ENCODE measurements at places on chromosomes 12 and 14.

DNA sequence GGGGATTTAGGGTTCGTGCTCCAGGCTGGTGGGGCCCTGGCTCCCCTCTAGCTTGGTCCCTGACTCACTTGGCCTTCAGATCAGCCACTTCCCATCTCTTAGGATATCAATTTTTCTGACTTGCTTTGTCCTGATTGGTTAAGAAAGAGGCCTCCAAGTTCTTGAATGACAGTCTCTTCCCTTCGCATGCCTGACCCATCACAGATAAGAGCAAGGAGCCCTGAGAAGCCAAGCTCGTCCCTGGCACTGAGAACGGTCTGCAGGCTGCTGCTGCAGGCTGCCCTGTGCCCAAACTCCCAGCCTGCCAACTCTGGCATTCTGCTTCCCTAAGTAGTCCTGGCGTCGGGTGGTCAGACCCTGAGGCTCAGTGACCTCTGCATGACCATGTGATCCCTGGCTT, 794 bp upstream of the LRTM2 start:
- DNase-seq, result no peak

GRCh38 chr14:74015176-74015575, 3.9 kb downstream of the ENTPD5 start:
- no peak for DNase-seq

DNA sequence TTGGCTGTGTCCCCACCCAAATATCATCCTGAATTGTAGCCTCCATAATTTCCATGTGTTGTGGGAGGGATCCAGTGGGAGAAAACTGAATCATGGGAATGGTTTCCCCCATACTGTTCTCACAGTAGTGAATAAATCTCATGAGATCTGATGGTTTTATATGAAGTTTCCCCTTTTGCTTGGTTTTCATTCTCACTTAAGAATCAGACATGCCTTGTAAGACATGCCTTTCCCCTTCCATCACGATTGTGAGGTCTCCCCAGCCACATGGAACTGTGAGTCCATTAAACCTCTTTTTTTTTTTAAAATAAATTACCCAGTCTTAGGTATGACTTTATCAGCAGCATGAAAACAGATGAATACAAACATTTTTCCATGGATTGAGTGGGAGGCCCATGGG, 652.9 kb downstream of the ETNK1 start:
- DNase-seq, result no peak

DNA sequence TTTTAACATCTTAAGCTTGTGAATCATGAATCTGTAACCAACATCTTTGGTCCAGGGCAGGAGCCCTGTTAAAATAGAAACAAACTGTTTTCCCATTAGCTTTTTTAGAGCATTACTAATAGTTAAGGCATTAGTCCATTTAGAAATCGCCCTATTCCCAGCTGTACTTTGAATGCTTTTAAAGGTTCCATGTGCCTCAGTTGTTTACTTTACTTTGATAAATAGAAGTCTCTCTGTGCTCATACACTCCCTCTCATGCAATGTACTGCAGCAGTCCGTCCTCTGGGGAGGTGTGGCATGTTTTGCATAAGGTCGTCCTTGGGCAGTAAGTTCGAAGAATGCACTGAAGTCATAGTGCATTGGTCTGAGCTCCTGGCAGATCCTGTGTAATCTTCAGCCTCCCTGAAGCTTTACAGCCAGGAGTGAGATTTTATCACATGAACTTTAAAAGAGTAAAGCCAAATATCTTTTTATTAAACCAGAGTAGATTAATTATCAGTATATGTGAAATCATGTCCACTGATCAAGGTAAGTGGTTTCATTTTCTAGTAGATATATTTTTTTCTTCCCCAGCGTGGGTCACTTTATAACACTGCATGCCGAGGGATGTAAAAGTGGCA, 134.7 kb downstream of the FGD4 start:
- DNase-seq, result no peak
